ENCODE measurements at places on chromosomes 13 and 19.

- DNase-seq: no peak
Observed at GRCh38 chr19:19615086-19615485, 3.4 kb downstream of the PBX4 start.

- no peak for DNase-seq
Observed at GRCh38 chr19:3363841-3364500, 2.4 kb upstream of the NFIC start.

- DNase-seq: no peak
Observed at GRCh38 chr13:75705395-75705794, 69.3 kb downstream of the LMO7 start.

GRCh38 chr13:25963674-25964073 lies 88.1 kb downstream of the SHISA2 start:
- no peak for DNase-seq

- no peak for DNase-seq
Observed at GRCh38 chr19:1495799-1496713, 5.1 kb downstream of the REEP6 start.

GRCh38 chr13:35926859-35927530 lies 204.2 kb downstream of the DCLK1 start:
- no peak for DNase-seq

DNA sequence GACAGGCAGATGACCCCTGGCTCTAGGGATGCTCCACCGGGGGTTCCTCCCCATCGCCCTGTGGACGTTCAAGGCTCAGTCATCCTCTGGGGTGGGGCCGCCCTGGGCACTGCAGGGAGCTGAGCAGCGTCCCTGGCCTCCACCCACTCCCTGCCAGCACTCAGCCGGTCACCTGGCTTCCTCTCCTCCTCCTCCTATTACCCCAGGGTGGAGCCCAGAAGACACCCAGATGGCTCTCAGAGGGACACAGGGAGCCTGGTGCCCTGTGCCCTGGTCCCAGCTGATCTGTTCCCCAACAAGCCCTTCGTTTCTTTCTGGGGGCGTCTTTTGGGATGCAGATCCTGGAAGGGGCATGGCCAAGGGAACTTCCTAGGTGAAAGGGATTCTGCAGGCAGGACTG lies 3.7 kb upstream of the MKNK2 start:
- DNase-seq: no peak
